WTC11 (cell line): ENCODE measurements at places on chromosomes 16 and 17. TPM values are rescaled to one million over a fixed set of nuclear protein-coding genes. Genes with fewer than 3 reads are reported as not detected.

CTRB2 gene
- 5.8 to 11.8 TPM (median 6.8 TPM) in 3 replicates for total RNA-seq

C17orf67 gene
- 3.0 to 3.4 TPM (median 3.3 TPM) in 3 replicates for total RNA-seq

NOXO1 gene
- total RNA-seq, result 5.7 to 7.7 TPM (median 6.9 TPM) in 3 replicates

GRCh38 chr17:48374650-48375230 is 55.3 kb downstream of the SKAP1 start:
- H3K4me3 ChIP-seq, result no peak overlapping the region
- DNase-seq, result peak; percentile 71
- H3K36me3 ChIP-seq, result no peaks in the 10 kb centered on the region
- 0 out of 2 replicates have a peak, but pooled peaks cover 3% of the 10 kb centered on the region for H3K4me1 ChIP-seq

- no peaks in the 10 kb centered on the region for H3K36me3 ChIP-seq
- no peak overlapping the region for H3K4me3 ChIP-seq
- H3K27ac ChIP-seq, result no peak overlapping the region
- no peaks in the 10 kb centered on the region; the same call in 1 of the 2 replicates for H3K27me3 ChIP-seq
Observed at GRCh38 chr16:50502616-50503011, 45.6 kb upstream of the NKD1 start.

VASN gene
- total RNA-seq, result 8.0 to 9.1 TPM (median 8.3 TPM) in 3 replicates

DNA sequence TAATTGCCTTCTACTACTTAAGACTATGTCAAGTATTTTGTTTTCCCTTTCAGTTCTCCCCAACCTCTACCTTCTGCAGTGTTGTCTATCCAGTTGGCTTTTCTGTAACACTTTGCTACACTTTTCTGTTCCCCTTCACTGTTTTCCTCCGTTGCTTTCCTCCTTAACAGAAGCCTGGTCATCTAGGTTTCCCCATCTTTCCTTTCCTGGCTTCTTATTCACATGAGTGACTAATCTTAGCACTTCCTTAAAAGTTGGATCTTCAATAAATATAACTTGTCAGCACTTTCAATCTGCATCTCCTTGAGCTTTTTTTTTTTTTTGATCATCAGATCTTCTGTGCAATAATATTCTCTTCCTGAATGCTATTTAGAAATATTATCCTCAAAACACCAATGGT is 2.8 kb upstream of the SLFN11 start:
- peaks cover 87% of the 10 kb centered on the region for H3K27me3 ChIP-seq
- DNase-seq, result no peak
- H3K4me1 ChIP-seq, result peaks cover 14% of the 10 kb centered on the region
- no peak overlapping the region for H3K27ac ChIP-seq

- no peak for DNase-seq
- no peaks in the 10 kb centered on the region for H3K27me3 ChIP-seq
- H3K36me3 ChIP-seq, result no peaks in the 10 kb centered on the region
- H3K27ac ChIP-seq, result no peak overlapping the region
- peaks cover 8% of the 10 kb centered on the region for H3K4me1 ChIP-seq
- no peak overlapping the region for H3K4me3 ChIP-seq
Observed at GRCh38 chr17:61124562-61124961, 275.1 kb upstream of the TBX2 start.

DNA sequence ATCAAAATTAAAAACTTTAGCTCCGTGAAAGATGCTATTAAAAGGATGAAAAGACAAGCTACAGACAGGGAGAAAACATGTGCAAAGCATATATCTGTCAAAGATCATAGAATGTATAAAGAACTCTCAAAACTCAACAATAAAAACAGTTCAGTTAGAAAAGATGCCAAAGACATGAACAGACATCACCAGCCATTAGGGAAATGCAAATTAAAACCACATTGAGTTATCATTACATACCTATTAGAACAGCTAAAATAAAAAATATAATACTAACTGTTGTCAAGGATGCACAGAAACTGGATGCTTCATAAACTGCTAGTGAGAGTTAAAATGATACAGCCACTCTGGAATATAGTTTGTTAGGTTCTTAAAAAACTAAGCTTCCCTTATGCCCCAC is 58.8 kb downstream of the NFATC3 start:
- no peak for DNase-seq
- no peaks in the 10 kb centered on the region for H3K36me3 ChIP-seq
- no peak overlapping the region for H3K4me3 ChIP-seq
- 0 out of 2 replicates have a peak, but pooled peaks cover 4% of the 10 kb centered on the region for H3K4me1 ChIP-seq

DNA sequence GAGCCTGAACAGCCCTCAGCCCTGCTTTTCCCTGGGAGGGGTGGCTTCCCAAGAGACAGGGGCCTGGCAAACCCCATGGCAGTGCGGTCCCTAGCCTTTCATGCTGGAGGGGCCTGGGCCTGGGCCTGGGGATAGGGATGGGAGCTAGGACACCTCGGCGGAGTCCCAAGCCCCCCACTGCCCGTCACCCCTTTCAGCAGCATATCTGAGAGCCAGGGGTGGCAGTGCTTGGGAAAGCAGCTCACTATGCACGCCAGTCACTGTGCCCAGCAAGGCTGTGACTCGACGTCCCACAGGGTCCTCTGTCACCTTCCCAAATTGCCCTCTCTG is 612 bp upstream of the SLC47A2 start:
- H3K27ac ChIP-seq, result no peak overlapping the region
- no peak for DNase-seq
- no peak overlapping the region for H3K4me3 ChIP-seq

- H3K4me1 ChIP-seq, result peaks cover 13% of the 10 kb centered on the region
- no peaks in the 10 kb centered on the region for H3K36me3 ChIP-seq
- H3K27ac ChIP-seq, result no peak overlapping the region
Observed at GRCh38 chr17:82713071-82713723, 3.3 kb upstream of the FN3KRP start.

TNFSF13 gene
- total RNA-seq, result 2.2 to 3.2 TPM (median 2.9 TPM) in 3 replicates

GRCh38 chr17:56592487-56593085 is 913 bp upstream of the NOG start:
- peaks cover 58% of the 10 kb centered on the region for H3K27me3 ChIP-seq
- H3K4me1 ChIP-seq, result peaks cover 15% of the 10 kb centered on the region
- DNase-seq, result peak; percentile 77
- peak overlapping the region; percentile 73 for H3K4me3 ChIP-seq
- H3K27ac ChIP-seq, result no peak overlapping the region
- no peaks in the 10 kb centered on the region for H3K36me3 ChIP-seq

SOX9 gene
- total RNA-seq, result 8.1 to 9.0 TPM (median 8.9 TPM) in 3 replicates

KRT28 gene
- total RNA-seq, result not detected in 3 replicates

MMD gene
- 37.2 to 42.8 TPM (median 40.8 TPM) in 3 replicates for total RNA-seq

- no peaks in the 10 kb centered on the region for H3K36me3 ChIP-seq
- DNase-seq, result no peak
- H3K27me3 ChIP-seq, result peaks cover 4% of the 10 kb centered on the region; the same call in 1 of the 2 replicates
- peak overlapping the region; percentile 75 for H3K4me3 ChIP-seq
Observed at GRCh38 chr17:29594519-29595090, 1.7 kb downstream of the ANKRD13B start.

- no peaks in the 10 kb centered on the region for H3K36me3 ChIP-seq
- H3K4me1 ChIP-seq, result no peaks in the 10 kb centered on the region
- H3K4me3 ChIP-seq, result no peak overlapping the region
- no peak overlapping the region for H3K27ac ChIP-seq
- no peaks in the 10 kb centered on the region for H3K27me3 ChIP-seq
Observed at GRCh38 chr16:64375391-64375980, 746.4 kb downstream of the CDH11 start.

SCARF1 gene
- total RNA-seq, result 3.7 to 5.4 TPM (median 4.9 TPM) in 3 replicates

PYY gene
- total RNA-seq, result 0.72 to 1.1 TPM (median 0.94 TPM) in 3 replicates

TMEM92 gene
- 9.8 to 10.4 TPM (median 10.3 TPM) in 3 replicates for total RNA-seq

DNA sequence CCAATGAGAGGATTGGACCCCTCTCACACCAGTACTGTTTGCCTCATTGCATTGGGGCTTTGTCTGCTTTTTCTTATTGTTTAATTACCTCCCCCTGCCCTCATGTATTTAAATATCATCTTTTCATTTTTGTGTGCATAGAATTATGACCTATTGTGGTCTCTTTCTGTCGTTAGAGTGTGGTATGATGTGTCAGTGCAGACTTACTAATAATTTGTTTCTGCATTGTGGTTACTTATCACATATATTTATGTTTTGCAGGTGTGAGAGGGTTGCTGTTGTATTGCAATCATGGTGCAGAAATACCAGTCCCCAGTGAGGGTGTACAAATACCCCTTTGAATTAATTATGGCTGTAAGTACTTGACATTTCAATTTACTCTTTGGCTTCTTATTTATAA is 2.5 kb downstream of the SEC14L1 start:
- peaks cover 46% of the 10 kb centered on the region for H3K4me1 ChIP-seq
- no peaks in the 10 kb centered on the region; the same call in 1 of the 2 replicates for H3K27me3 ChIP-seq
- H3K4me3 ChIP-seq, result no peak overlapping the region
- no peak overlapping the region for H3K27ac ChIP-seq
- H3K36me3 ChIP-seq, result peaks cover 20% of the 10 kb centered on the region

GRCh38 chr17:79975498-79976134 is 60.1 kb downstream of the TBC1D16 start:
- no peak overlapping the region; the same call in 1 of the 2 replicates for H3K27ac ChIP-seq
- H3K27me3 ChIP-seq, result no peaks in the 10 kb centered on the region
- H3K4me3 ChIP-seq, result no peak overlapping the region
- peaks cover 8% of the 10 kb centered on the region for H3K36me3 ChIP-seq

DNA sequence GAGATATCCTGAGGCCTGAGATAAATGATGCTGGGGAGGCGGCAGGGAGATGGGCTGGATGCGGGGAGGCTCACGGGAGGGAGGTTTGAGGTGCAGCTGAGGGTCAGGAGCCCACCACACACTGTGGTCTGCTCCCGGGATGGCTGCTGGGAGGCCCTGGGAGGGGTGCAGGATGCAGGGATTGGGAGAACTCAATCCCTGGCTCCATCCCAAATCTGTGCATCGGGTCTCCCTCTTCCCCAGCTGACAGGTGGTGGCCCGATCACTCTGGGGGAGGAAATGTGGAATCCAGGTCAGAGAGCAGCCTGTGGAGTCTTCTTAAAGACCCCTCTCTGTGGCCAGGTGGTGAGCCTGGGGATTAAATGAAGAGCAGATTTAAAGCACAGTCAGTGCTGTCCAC is 12.0 kb downstream of the PHB1 start:
- no peak overlapping the region for H3K27ac ChIP-seq
- H3K4me3 ChIP-seq, result no peak overlapping the region
- peaks cover 45% of the 10 kb centered on the region for H3K36me3 ChIP-seq
- H3K4me1 ChIP-seq, result 0 out of 2 replicates have a peak, but pooled peaks cover 4% of the 10 kb centered on the region
- H3K27me3 ChIP-seq, result no peaks in the 10 kb centered on the region

DNA sequence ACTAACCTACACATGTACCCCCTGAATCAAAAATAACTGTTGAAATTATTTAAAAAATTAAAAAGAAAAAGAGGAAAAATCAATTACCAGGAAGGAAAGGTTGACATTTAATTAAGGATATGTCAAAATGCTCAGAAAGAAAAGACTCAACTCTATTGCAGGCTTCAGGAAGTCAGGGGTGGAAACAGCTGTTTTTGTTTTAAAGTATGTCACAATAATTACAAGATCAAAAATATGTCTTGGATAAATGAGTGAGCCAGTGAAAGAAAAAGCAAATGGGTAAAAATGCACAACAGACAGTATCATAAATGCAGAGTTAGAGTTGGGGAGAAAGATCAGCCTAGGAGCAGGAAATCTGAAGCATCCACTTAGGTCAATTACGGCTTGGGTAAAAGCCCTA is 146.0 kb downstream of the CDH11 start:
- no peaks in the 10 kb centered on the region for H3K27me3 ChIP-seq
- H3K4me3 ChIP-seq, result no peak overlapping the region
- no peaks in the 10 kb centered on the region for H3K36me3 ChIP-seq
- H3K27ac ChIP-seq, result no peak overlapping the region
- H3K4me1 ChIP-seq, result peaks cover 11% of the 10 kb centered on the region
- DNase-seq, result no peak

DNA sequence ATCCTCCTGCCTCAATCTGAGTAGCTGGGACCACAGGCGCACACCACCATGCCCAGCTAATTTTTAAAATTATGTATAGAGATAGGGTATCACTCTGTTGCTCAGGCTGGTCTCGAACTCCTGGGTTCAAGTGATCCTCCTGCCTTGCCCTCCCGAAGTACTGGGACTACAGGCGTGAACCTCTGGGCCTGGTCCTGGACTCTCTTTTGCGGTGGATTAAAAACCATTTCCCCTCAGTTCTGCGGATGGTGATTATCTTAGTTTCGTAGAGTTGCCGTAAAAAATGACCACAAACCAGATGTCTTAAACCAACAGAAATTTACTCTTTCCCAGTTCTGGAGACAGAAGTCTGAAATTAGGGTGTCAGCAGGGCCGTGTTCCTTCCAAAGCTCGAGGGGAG is 28.8 kb downstream of the MGAT5B start:
- peaks cover 10% of the 10 kb centered on the region for H3K36me3 ChIP-seq
- no peaks in the 10 kb centered on the region; the same call in 1 of the 2 replicates for H3K27me3 ChIP-seq
- H3K4me1 ChIP-seq, result no peaks in the 10 kb centered on the region
- no peak overlapping the region for H3K27ac ChIP-seq
- H3K4me3 ChIP-seq, result no peak overlapping the region

- DNase-seq, result no peak
- no peaks in the 10 kb centered on the region for H3K27me3 ChIP-seq
- H3K4me1 ChIP-seq, result peaks cover 17% of the 10 kb centered on the region
- no peak overlapping the region for H3K27ac ChIP-seq
- H3K4me3 ChIP-seq, result no peak overlapping the region
Observed at GRCh38 chr16:84360170-84360569, 8.2 kb upstream of the ATP2C2 start.

DNA sequence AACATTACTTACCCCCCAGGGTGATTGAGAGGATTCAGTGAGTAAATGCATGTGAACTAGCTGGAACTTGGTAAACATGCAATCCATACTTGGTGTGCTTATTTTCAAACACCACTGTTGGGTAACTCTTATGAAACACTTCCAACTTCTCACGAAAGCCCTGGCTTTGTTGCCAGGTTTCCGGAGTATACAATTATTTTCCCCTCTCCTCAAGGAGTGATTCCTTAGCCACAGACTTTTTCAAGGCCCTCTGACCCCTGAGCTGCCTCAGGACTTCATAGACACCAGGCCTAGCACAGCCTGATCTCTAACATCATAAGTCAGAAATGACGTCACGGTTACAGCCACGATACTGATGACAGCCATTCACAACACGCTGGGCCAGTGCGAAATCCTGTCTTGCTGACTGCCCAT is 27.6 kb downstream of the HSD17B2 start:
- H3K27me3 ChIP-seq, result peaks cover 3% of the 10 kb centered on the region; the same call in 1 of the 2 replicates
- no peak overlapping the region for H3K27ac ChIP-seq
- H3K4me3 ChIP-seq, result no peak overlapping the region
- DNase-seq, result no peak
- no peaks in the 10 kb centered on the region for H3K36me3 ChIP-seq

- H3K4me1 ChIP-seq, result no peaks in the 10 kb centered on the region
- H3K27me3 ChIP-seq, result no peaks in the 10 kb centered on the region; the same call in none of the 2 replicates
- H3K36me3 ChIP-seq, result no peaks in the 10 kb centered on the region
- H3K27ac ChIP-seq, result peak overlapping the region; percentile 51; the same call in 1 of the 2 replicates
Observed at GRCh38 chr17:56648321-56648720, 54.8 kb downstream of the NOG start.

CAPNS2 gene
- 0.28 TPM in 1 of 3 replicates, not detected in the others for total RNA-seq

DNA sequence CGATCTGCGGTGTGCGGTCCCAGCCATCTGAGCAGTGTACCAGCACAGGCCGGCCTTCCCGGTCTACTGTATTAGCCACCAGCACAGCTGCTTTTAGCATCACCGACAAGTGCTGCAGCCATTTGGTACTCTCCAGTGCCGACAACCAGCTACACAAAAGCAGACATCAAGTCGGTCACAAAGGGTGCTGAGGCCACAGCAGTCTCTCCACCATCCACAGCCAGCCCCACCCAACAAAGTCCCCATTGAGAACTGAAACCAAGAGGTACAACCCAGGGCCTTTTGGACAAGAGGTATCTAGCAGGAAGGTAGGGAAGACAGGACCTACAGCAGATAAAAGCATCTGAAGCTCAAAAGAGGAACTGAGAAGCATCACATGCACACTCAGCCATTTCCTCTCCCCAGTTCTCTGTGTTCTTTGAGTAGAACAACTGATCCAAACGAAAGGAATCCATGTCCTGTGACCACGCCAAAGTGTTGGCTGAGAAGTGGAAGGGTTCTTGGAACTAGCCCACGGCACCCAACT is 9.5 kb downstream of the MTMR4 start:
- no peak for DNase-seq
- H3K4me3 ChIP-seq, result no peak overlapping the region
- H3K4me1 ChIP-seq, result no peaks in the 10 kb centered on the region
- no peak overlapping the region for H3K27ac ChIP-seq
